ENCODE measurements at places on chromosomes 13 and 19.
A peak's percentile ranks its signal among the peaks of the same experiment; 100 is the strongest.

DNA sequence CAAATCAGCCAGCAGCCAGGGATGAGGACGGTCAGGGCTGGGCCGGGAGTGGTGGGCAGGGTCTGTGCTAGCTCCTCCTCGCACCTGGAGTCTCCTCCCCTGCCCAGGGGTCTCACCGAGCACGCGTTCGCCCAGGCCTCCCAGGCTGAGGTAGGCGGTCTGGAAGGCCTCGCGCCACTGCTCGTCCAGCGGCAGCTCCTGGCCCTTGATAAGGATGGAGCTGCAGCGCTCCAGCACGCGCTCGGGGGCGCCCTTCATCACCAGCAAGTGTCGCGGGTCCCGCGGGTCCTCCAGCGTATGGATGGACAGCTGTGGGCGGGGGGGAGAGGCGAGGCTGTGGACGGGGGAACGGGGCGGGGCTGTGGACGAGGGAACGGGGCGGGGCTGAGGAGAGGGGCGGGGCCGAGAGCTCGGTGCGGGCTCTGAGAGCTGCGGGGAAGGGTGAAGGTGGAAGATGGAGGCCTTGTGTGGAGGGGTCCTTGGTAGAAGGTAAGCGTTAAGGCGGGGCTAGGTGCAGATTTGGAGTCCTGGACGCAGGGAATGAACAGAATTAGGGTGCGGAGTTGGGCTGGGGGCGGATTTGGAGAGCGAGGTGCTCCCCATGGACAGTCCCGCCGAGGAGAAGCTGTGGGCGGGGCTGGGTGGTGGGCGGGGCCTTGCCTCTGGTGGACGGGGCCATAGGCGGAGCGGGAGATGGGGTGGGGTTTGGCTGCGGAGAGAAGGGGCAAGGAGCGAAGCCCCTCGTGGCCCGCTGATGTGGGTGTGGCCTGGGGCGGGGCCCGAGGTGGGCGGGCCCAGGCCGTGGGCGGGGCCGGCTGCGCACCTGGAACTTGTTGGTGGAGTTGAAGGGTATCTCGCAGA is 5.7 kb downstream of the ATP4A start:
- DNase-seq, result peak; percentile 81

- DNase-seq, result no peak
Observed at GRCh38 chr13:66530686-66531085, 699.5 kb downstream of the PCDH9 start.

DNA sequence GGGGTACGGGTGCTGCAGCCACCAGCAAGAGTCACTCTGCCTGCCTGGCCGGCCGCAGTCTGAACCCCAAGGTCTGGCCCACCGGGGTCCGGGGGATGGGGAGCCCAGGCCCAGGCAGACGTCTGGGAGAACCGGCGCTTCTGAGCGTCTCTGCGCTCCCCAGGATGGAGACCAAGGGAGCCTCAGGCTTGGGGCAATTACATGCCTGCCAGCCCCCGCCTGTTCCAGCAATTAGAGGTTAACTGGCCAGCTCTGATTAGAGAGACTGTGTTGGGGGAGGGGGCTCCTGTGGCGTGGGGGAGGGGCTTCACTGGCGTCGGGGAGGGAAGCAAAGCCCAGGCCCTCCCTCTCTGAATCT is 11.9 kb downstream of the MEIS3 start:
- peak; percentile 64 for DNase-seq

GRCh38 chr13:82136880-82137279 is 1745.4 kb downstream of the SLITRK1 start:
- no peak for DNase-seq

DNA sequence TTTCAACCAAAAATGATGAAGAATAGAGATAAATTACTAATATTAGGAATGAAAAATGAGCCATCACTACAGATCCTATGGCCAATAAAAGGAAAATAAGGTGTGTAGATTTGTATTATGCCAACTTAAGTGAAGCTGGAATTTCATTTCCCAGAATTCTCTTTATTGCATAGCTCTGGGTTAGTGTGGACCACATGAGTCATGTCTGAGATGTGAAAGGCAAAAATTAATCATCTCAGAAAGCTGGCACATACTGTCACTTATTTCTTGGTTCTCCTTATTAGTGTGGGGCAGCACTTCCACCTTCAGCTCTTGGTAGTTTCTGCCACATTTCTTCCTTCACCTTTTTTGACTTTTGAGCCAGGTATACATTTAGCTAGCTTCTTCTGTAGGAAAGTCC is 82.6 kb downstream of the KATNAL1 start:
- peak; percentile 1 for DNase-seq

GRCh38 chr19:33487901-33488800 is 33.4 kb downstream of the PEPD start:
- DNase-seq, result peak; percentile 59

- DNase-seq, result no peak
Observed at GRCh38 chr19:7685546-7686445, 5.2 kb downstream of the TRAPPC5 start.

- no peak for DNase-seq
Observed at GRCh38 chr13:114279146-114279545, 2.3 kb upstream of the UPF3A start.

DNA sequence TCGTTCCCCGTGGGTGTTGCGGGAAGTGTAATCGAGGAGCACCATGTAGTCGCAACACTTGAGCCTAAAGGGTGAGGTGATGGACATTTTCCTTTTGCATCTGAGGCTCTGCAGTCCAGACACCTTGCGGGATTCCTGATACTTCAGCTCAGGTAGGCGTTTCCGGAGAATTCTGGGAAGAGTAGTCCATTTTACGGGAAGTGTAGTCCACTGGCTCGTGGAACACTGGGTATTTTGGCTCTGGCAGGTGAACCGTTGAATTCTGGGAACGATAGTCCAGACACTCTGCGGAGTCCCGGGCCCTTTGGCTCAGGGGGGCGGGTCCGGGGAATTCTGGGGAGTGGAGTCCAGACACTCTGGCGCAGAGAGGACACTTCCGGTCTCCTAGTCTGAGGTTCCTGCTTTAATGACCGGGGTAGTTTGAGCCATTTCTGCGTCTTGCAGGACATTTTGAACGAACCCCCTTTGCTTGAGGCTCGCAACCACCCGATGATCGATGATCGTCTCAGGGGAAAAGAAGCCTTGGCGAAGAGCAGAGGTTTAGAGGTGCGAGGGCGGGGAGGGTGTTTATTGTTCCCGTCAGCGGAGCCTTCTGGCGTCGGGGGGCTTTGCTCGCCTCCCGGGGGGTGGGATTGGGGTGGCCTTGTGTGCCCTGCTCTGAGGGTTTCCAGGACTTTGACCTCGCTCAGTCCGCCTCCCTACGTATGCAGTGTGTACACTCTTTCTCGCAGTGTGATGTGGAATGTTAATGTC is at the start of gene ZNF223:
Gene ZNF223, plus strand, starts transcription at position 387 of the 753 bp plus-strand sequence. CDS start 3,141 bp downstream, outside the sequence.
- peak; percentile 99 for DNase-seq

GRCh38 chr19:48506138-48506733 is 5.4 kb downstream of the LMTK3 start:
- peak; percentile 82 for DNase-seq
